ENCODE measurements at places on chromosomes 3 and 15.

DNA sequence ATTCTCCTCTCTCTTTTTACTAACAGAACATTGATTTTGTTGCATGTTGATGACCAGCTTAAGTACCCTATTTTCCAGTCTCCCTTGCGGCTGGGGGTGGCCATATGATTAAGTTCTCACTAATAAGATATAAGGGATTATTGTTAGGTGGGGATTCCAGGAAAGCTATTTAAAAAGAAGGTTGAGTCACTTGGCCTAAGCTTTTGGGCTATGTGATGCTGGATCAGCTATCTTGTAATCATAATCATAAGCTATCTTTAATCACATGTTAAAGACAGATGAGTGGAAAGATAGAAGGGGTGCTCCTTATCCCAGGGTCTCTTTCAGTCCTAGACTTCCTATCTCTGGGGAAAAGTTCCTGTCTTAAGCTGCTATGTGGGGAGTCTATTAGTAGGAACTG, 59.9 kb downstream of the CGNL1 start:
- no peak for DNase-seq

DNA sequence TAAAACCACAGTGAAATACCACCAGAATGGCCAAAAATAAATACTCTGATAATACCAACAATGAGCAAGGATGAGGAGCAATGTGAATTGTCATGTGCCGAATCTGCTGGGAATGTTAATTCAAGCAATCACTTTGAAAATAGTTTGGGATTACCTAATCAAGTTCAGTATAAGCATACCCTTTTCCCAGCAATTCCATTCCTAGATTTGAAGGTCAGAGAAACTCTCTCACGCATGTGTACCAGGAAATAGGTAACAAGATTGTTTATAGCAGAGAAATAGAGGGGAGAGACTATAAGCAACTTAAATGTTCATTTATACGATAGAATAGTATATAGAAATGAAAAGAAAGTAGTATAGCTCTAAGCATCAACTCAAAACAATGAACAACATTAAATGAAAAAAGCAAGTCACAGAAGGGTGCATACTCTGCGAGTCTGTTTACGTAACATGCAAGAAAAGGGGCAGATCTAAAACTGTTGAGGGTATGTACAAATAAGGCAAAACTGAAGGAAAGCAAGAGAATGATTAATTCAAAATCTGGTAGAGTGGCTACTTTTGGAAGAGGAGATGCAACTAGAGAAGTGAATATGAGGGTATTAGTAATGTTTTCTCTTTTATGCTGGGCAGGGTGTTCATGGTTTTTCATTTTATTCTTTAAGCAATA, 27.4 kb downstream of the TMOD3 start:
- DNase-seq: no peak

GRCh38 chr3:188339410-188340295, 185.7 kb downstream of the LPP start:
- DNase-seq: peak; percentile 78

GRCh38 chr3:142319094-142319493, 93.7 kb upstream of the GK5 start:
- DNase-seq: no peak

- no peak for DNase-seq
Measured at GRCh38 chr3:29525254-29525881, 244.5 kb downstream of the RBMS3 start.

- no peak for DNase-seq
Measured at GRCh38 chr3:45889337-45889736, 3.0 kb downstream of the CCR9 start.

- DNase-seq: no peak
Measured at GRCh38 chr3:185846037-185846436, 21.2 kb upstream of the IGF2BP2 start.

DNA sequence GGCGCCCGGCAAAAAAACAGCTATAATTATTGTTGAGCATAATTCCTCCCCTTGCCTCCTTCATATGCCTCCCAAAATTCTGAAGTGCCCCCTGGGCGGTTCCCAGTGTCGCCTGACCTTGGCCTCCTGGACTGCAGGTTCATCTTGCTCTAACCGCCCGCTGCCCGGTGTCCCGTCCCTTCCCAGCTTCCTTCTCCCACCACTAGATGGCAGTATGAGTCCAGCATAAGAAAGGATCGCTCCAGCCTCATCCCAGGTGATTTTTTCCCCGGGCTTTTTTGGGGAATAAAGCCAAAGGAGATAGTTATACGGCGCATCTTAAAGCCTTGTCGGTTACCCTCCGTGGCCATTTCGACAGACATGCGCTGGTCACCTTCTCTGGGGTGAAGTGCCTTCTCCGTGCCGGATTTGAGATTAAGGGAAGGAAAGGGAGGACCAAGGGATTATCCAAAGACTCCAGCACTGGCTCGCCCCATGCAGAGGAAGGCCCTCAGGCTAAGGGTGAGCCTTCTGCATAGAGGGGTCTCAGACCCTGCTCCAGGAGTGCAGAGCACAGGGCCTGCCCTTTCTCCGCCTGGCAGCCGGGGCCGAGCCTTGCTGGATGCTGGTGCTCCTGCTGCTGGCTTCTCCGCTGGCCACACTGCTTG, 45.8 kb upstream of the TRA2B start:
- DNase-seq: peak; percentile 84

GRCh38 chr15:87564681-87565080, 691.9 kb downstream of the NTRK3 start:
- DNase-seq: no peak

DNA sequence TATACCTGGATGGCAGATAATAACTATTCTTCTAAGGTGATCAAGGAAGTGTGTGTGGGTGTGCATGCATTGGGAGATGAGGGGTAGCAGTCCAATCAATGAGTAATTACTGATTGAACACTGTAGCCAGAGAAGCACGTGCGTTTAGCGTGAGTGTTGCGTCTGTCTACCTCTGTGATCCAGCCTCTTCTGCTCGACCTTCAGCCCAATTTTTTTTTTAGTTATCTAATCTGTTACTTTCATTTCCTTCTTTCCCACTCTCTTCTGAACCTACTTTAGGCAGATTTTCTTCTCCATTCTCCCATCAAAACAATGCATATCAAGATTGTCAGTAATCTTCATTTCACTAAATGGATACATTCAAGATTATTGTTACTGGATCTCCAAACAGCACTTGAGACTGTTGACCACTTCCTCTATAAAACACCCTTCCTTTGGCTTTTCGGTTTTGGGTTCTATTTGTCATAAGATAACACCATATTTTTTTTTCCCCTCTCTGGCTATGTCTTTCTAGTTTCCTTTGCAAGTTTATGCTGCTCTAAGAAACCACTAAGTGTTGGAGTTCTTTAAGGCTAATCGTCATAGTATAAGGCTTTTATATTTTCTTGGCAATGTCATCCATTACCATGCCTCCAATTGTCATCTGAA, 41.0 kb downstream of the MCTP2 start:
- DNase-seq: no peak

DNA sequence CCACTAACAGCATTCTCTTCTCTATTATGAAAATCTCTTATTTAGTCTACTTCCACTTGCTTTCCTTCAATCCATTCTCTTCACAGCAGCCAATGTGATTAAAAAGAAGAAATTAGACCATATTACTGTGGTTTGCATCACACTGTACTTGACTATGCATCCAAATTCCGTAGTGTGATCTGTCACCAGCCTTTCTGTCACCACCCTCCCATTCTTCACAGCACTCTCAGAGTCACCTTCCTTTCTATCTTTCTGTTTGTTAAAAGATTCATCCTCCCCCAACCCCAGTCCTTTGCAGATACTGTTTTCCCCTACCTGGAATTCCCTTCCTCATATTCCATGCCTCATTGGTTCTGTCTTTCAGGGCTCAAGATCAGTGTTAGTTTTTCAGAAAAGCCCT, 55.0 kb upstream of the ABHD10 start:
- no peak for DNase-seq

DNA sequence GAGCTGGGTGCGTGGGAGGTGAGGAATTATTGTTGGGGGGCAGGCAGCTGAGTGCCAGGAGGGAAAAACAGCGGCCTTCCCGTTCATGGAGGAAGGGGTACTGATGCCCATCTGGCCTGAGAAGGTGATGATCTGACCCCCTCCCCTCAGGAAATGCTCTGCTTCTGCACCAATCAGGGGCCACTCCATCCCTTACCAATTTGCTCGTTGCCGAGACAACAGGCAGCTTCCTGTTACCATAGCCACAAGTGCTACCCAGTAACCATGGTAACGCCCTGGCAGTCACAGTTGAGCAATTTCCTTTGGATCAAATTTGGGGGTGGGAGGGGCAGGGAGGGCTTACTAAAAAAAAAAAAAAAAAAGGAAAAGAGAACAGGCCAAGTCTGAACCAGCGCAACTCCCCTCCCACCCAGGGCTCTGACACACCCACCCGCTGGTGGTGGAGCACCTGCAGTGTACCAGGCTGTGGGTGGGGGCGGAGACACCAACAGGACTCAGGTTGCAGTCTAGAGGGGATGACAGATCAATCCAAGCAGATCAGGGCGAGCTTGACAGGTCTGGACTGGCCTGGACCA, 13.7 kb downstream of the CELF6 start:
- no peak for DNase-seq

- DNase-seq: no peak
Measured at GRCh38 chr15:77747175-77748077, 114.7 kb upstream of the LINGO1 start.

DNA sequence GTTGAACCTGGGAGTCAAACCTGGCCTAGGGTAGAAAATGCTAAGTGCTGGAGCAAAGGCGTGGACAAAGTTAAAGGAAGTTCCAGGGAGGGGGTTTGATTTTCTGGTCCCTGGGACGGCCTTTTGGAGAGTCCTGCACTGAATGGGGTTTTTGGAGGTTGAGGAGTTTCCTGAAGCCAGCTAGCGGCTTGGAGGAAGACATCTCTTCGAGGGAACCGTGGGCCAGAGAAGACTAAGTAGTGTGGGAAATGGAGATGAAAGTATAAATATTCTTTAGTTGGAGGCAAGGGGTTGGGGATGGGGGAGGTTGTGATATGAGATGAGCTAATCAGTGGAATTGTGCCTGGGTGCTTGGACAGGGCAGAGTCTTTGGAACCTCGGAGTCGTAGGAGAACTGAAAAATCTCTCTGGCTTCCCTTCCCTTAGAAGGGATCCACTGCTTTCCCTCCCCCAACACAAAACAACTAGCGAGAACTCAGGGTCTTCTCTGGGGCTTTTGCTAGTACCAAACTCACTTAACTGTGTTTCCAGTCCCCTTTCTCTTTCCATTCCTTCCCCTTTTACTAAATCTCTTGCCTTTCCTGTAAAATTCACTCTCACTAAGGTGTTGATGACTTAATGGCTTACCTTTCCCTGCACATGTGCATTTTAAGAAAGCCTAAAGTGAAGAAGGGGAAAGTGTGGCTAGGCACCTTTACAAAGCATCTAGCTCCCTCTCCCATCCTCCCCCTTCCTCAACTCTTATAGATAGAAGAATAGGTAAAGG, 1.0 kb downstream of the LPP start:
- DNase-seq: no peak

GRCh38 chr3:46844397-46844796, 18.8 kb downstream of the MYL3 start:
- peak; percentile 51 for DNase-seq

DNA sequence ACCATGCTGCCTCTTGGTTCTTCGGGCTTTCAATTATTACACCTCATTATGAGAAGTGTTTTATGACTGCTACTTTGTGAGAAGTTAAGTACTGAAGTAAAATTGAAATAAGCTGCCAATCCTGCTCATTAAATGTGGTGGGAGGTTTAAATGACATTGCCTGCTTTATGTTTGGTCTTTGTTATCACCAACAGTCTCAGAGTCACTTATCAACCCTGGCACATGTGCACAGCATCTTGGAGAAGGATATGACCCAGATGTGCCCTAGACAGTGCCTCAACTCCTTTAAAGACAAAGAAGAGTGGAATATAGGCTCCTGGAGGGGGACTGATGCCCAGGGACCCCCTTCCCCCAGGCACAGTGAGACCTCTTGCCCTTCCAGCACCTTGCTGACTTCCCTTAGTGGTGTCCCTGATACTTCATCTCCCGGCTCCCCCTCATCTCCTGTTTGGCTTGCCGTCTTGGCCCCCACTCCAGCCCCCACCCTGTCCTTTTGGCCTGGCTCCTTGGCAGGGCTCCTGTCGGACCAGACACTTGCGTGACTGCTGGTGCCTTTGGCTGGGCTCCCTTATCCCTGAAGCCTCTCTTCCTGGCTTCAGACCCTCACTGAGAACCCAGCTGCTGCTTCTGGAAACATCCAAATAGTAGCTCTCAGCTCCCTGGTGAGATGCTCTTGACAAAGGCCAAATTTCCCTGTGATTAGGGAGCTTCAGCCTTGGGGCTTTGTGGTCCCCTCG, 39.8 kb downstream of the ARHGAP31 start:
- no peak for DNase-seq

- DNase-seq: no peak
Measured at GRCh38 chr15:31292391-31293015, 34.1 kb upstream of the KLF13 start.

GRCh38 chr3:58403513-58404109, 30.0 kb downstream of the PDHB start:
- DNase-seq: no peak

DNA sequence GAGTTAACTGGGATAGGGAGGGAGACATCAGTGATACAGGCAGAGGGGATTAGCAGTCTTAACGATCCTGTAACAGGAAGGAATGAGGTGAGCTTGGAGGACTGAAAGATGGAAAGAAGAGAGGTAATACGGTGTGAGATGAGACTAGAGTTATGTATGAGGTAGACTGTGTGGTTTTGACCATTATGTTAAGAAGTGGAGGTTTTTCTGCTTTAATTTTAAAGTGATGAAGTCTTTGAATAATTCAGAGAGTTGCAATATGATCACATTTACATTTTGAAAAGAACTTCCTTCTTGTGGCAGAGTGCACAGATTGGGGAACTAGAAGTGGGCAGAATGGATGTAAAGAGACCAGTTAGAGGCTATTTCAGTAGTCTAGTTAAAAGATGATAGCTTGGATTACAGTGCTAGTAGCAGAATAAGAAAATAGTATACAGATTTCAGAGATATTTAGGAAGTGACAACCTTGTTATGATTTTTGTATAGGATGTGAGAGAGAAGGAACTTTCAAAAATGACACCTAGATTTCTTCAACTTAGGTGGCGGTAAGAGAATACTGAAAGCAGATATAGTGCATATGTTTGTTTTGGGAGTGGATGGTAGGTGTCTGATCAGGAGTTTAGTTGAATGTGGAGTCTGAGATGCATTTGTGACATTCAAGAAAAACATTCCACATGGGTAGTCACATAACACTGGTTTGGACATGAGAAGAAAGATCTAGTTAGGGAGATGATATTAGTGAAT, 40.5 kb downstream of the STT3B start:
- DNase-seq: no peak

- DNase-seq: no peak
Measured at GRCh38 chr3:76683256-76683655, 356.6 kb upstream of the ROBO2 start.

Measured in activated CD8-positive, alpha-beta memory T cell treated with anti-CD3 and anti-CD28 coated beads for 24 hours (primary cell).